ENCODE measurements at places on chromosomes 5 and 9.

DNA sequence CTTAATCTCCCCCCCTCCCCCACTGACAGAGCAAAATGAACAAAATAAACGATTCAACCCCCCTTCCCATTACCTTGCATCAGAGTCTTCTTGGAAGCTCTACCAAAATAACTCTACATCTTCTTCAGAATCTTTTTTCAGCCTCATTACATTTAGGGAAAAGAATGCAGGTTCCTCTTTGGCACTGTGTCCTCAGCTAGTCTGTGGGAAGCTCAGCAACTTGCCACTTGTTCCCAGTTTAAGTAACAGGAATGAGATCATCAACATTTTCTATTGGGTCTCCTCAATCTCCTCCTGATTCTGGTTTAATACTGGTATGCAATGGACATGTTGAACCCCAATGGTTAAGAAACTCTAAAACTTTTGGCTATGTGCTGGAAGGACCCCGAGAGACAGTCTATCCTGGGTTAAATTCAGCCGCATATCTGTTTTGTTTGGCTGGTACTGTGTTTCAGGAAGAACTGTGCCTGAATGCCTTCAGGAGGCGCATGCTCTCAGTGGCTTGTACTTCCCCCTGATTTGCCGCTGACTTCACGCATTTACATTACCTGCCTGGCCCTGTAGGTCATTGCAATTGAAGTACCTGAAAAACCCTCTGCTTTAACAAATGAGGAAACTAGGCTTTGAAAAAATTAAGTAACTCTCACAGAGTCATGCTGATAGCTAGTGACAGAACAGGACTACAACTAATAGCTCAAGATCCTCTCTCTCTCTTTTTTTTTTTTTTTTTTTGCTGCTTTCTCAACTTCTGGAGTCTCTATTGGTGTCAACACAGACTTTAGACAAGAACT lies 78.1 kb upstream of the HMHB1 start:
- no peak for DNase-seq

GRCh38 chr5:112004867-112005622 lies 248.1 kb upstream of the NREP start:
- no peak for DNase-seq

DNA sequence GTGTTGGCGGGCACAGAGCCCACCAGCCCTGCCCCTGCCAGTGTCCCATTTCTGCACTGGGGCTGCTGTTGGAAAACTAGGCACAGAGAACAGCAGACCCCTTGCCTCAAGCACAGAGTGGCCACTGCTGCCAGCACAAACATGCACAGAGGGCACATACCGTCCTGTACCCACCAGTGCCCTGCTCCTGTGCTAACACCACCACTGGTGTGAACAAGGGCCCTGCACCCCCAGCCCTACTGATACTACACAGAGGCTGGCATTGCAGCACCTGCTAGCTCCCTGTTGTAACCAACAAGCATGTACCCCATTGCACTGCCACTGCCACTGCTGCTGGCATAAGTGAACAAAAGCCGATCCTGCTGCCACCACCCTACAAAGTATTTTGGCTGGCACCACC lies 348.0 kb upstream of the MPDZ start:
- DNase-seq = no peak

- no peak for DNase-seq
Observed at GRCh38 chr5:10300246-10300645, 7.5 kb downstream of the CMBL start.

DNA sequence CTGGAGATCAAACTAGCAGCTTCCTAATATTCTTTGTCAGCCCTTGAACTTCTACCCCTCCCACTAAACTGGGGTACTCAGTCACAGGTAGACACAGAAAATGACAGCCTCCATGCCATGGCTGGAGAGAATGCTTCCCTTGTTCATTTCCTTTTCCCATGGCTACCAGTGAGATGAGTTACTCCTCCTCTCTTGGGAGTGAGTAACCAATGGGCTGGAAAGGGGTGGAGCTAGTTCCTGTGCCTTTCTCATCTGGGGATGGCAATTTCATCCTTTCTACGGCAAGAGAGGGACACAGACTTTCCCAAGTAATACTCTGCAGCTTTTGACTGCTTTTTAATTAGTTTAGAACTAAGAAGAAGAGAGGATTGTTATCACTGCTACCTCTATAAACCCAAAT lies 1045.6 kb upstream of the WWC1 start:
- no peak for DNase-seq

DNA sequence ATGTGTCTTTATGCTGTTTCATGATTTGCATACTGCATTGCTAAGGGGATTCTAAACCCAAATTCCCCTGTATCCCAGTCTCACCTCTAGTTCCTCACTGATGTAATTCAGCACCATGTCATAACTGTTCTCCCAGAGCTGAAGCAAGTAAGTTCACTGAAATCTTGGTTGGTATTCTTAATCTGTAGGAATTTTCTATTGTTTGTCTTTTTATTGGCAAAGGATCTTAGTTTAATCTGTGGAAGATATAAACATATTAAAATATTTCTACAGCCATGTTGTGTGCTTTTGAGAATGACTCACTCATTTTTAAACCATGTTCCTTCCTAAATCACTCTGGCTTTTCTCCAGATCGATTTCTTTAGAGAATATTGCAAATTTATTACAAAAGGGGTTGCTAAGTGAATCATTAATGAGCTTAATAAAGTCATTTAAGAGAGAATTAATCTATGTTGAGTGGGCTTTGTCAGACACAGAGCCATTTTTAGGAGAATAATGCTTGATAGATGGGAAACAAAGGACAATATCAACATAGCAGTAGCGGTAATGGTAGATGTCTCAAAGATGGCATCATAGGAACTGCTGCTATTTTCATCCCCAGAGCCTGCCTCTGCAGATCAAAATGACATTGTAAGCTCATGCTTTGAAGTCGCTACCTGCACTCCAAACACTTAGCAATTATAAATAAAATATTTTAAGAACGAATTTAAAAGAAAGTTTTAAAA lies 110.0 kb downstream of the ENC1 start:
- no peak for DNase-seq

DNA sequence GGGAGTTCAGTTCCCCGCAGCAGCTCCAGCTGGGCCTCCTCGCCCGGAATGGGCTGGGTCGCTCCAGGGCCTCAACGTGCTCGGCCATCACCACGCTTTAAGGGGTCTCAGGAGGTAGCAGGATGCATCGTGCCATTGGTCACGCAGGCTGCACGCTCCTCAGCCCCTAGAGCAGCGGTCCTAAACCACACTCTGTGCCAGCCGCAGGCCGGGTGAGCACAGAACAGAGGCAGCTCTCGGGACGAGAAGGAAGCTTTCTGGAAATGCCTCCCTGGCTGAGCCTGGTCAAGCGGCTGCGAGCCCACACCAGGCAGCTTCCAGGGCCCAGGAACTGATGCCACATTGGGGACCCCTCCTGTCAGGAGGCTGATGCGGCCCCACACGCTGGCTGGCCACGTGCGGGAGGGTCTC lies 39.3 kb upstream of the LPCAT1 start:
- no peak for DNase-seq

DNA sequence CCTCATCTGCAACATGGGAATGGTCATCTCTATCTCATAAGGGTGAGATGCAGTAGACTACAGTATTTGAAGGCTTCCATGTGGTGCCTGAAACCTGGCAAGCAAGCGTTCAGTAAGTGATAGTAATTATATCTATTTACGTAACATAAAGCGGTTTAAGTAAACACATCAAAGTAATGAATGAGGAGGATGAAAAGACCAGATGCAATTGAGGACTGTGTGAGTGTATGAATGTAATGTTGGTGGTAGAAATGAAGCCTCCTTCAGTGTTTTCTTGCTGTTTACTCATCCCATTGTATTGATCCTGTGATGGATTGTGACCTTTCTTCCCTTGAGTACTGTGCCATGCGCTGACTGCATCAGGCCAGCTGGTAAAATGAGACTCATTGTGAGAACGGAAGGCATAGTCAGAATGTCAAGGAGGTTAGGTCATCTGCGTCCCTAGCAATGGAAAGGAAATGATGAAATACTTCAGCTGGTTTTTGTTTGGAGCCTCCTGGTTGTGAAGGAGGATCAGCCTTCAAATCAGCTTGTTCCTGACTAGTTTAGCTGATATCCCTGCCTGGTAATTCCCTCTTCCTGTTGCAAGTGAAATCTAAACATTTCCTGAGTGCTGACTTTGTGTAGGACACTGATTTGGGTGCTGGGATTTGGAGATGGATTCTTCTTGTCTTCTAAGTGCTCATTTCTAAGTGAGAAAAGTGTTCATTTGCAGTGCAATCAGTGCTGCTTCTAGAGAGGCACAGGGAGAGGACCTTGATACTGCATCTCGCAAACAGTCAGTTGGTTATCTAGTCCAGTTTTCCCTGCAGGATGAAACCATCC lies 35.6 kb downstream of the TNFSF8 start:
- DNase-seq = no peak

DNA sequence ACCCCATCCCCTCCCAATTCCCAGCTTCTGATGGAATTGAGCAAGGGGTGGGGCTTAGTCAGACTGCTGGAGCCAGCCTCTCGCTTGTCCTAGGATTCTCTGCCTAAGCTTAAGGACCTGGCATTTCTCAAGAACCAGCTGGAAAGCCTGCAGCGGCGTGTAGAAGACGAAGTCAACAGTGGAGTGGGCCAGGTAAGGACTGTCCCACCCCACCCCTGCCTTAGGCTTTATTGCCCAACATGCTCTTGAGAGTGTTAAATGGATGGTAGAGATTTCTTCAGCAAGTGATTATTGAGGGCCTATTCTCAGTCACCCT lies 1.1 kb downstream of the SLC35A4 start:
- DNase-seq = no peak

GRCh38 chr5:154300207-154300883 lies 109.8 kb downstream of the GALNT10 start:
- DNase-seq = no peak

DNA sequence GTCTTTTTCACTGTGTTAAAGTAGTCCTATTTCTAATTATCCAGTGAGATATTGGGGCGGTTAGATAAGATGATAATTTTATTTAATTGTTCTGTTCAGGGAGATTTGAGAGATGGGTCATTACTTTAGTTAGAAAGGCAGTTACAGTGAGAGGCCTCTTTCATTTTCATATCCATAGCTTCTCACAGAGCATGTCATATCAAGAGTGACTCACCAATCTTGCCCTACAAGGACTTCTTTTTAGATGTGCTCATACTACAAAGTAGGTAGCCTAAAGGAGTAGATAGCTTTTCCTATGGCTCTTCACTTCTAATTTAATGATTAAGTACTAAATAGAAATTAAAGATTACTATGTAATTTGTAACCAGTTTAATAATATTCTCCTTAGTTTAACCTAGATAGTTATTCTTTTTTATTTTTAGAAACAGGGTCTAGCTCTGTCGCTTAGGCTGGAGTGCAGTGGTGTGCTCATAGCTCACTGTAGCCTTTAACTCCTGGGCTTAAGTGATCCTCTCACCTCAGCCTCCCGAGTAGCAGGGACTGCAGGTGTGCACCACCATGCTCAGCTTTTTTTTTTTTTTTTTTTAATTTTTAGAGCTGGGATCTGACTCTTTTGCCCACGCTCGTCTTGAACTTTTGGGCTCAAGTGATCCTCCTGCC lies 71.0 kb downstream of the FER start:
- DNase-seq = no peak

DNA sequence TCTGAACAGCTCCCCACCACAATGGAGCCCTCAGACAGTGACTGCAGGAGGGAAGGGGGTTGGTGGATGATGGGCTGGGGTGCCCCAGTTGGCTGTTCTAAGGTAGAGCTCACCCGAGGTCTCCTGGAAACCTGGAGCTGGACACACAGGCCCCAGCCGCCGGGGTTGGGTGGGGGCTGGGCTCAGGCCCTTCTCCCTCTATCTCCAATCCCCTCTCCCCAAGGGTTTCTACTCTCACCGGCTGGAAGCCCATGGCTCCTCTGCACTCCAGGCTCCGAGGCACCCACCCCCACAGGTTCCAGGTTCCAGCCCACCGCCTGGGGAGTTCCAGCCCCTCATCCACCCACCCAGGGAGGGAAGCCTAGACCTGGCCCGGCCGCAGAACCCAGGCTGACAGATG lies 766 bp downstream of the NR5A1 start:
- DNase-seq = no peak

- no peak for DNase-seq
Observed at GRCh38 chr5:2006971-2007291, 124.2 kb upstream of the IRX4 start.

GRCh38 chr5:123916345-123917121 lies 404.6 kb downstream of the CSNK1G3 start:
- no peak for DNase-seq

DNA sequence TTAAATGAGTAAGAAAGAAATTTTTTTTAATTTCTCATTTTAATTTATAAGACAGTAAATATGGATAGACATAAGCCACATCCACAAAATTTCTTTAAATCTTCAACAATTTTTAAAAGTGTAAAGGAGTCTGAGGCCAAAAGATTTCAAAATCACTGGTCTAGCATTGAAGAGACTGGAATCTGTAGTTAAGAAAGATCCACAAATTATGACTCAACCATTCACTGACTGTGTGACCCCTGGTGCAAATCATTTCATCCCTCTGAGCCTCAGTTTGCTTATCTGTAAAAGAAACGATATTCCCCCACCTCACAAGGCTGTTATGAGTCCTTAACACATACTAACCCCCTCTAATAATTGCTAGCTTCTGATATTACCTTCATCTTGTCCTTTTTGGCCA lies 98.5 kb downstream of the EBF1 start:
- no peak for DNase-seq

GRCh38 chr5:72355706-72356299 lies 35.6 kb downstream of the PTCD2 start:
- DNase-seq = no peak

GRCh38 chr5:158407824-158408195 lies 548.9 kb upstream of the CLINT1 start:
- no peak for DNase-seq

- DNase-seq = no peak
Observed at GRCh38 chr5:171427318-171428167, 8.1 kb downstream of the FGF18 start.

DNA sequence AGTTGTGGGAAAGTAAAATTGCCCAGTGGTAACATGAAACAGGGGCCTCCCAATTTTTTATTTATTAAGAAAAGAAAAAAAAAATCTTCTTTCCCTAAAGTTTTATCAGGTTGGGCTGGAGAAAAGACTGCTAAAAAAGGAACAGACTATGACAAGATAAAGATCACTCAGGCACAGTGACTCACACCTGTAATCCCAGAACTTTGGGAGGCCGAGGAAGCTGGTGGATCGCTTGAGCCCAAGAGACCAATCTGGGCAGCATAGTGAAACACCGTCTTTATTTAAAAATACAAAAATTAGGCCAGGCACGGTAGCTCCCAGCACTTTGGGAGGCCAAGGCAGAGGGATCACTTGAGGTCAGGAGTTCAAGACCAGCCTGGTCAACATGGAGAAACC lies 312.5 kb downstream of the CETN3 start:
- no peak for DNase-seq

DNA sequence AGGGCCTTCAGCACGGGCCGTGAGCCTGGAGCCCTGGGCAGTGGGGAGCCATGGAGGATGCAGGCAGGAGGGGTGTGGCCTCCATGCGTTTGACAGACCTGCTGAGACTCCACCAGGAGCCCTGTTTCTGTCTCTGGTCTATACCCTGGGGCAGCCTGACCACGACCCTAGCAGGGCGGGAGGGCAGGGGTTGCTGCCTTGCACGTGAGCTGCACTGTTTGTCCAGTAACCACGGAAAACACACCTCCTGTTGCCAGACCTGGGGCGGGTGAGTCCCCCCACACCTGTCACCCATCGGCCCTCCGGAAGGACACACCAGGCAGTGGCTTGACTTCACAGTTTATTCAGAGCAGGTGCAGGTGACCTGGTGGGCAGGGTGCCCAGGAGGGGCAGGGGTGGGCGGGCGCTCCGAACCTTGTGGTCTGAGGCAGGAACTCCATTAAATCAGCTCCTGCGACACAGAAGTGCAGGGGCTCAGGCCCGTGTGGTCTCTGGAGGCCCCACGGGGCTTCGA lies 3.9 kb downstream of the LCN8 start:
- DNase-seq = no peak

- DNase-seq = no peak
Observed at GRCh38 chr5:59256331-59256730, 637.2 kb downstream of the PDE4D start.
